Omental fat pad (tissue), 4 donors: ENCODE measurements at places on chromosomes 12 and 14.

GRCh38 chr12:80242321-80242720 is 143.0 kb downstream of the OTOGL start:
- no peak for DNase-seq

DNA sequence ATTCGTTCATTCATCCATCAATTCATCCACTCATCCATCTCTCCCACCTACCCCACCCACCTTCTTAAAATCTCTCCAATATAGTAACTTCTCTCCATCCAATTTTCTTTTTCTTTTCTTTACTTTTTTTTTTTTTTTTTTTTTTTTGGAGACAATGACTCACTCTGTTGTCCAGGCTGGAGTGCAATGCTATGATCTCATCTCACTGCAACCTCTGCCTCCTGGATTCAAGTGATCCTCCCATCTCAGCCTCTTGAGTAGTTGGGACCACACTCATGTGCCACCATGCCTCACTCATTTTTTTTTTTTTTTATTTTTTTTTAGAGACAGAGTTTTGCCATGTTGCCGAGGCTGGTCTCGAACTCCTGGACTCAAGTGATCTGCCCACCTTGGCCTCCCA is 118.4 kb downstream of the SUDS3 start:
- no peak for DNase-seq

- no peak for DNase-seq
Measured at GRCh38 chr14:59836116-59836515, 34.5 kb downstream of the RTN1 start.

- no peak for DNase-seq
Measured at GRCh38 chr14:105830171-105830570, 303.8 kb downstream of the TMEM121 start.

DNA sequence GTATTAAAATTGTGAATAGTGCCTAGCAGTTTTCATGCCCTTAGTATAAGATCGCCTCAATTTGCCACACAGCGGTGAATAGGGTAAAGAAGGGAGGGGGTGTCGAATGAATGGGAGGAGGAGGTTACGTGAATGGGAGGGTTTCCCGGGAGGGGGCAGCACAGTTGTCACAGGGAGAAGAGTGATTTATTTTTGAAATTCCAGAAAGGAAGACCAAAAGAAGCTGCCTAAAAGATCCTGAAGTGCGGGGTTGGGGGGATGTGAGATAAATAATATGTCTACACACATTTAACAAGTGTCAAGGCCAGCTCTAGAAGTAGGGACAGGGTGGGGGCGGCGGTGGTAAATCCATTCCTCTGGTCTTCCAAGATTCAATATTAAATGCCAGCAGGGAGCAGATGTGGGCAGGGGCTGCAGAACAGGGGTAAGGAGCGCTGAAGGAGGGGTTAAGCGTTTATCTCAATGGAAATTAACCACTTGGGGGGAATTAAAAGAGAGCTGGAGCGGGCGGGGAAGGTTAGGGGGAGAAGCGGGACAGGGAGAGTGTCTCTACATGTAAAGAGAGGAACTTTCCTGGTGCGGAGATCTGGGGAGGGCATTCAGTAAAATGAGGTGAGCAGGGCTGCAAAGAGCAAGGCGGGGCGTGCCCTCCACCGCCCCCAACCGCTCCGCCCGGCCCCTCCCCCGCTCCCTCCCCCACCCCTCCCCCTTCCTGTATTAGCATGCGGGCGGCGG is 867 bp downstream of the C12orf42 start:
- no peak for DNase-seq

GRCh38 chr14:97458255-97458654 is 661.1 kb downstream of the VRK1 start:
- DNase-seq: no peak

DNA sequence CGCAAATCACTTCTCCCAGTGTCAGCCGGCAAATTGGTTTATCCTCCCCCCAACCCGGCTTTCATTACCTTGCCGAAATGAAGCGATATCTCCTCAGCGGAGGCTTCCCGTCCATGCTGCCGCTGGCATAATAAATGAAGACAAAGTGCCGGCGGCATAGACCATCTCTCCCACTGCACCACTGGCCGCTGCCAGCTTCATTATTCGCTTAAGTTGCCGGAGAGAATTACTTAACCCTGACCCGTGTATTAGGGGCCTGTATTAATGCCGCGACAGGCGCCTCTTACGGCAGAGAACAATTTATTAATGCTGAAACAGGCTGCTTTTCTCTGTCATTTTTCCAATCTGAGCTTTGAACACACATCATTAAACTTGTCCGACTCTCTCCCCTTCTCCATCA is 17.5 kb upstream of the GPATCH2L start:
- DNase-seq: no peak

GRCh38 chr12:125014526-125014925 is 21.1 kb downstream of the BRI3BP start:
- DNase-seq: no peak

DNA sequence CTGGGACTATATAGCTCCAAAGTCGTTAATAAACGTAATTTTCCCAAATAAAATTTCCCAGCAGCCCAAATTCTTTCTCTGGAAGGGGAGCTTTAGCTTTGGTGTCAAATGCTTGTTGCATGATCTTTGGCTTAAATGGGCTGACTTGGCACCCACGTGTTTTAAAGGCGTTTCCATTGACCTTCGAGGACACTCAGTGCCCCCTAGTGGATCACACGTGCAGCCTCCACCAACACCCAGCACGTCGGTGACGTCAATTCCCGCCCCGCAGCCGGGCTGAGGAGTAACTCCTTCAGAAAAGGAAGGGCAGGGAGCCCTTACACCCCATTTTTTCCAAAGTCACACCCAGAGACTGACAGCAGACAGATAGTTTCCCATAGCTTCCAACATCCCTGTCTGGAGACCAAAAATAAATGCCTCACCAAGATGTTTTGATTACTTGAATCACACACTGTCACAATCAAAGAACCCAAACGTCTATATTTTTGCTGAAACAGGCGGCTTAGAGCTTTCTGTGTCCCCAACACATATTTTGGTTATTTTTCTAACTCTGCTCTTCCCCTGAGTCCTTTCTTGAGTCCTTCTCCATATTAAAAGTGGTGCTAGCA is 707.9 kb downstream of the AACS start:
- DNase-seq: no peak

DNA sequence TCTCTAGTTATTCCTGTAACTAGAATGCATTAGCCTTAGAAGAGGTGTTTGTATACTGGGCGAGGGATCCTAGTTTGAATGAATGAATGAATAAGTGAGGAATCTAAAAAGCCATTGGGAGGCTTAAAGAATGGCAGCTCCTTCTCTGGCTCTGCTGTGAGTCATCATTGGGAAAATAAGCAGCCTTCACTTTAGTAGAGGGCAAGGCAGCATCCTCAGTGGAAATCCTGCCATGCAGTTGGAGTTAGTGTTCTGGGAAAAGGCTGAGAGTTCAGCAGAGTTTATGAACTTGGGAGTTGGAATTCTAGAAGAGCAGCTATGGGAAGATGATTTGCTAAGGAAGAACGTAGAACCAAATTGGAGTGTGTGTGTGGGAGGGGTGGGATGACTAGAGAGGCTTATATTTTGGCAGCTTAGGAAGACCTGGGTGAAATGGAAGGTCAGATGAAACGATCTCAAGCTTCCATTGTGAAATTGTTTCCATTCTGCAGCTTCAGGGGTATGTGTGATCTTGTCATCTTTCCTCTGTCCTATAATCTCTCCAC is 120.8 kb downstream of the PTCSC3 start:
- DNase-seq: no peak

DNA sequence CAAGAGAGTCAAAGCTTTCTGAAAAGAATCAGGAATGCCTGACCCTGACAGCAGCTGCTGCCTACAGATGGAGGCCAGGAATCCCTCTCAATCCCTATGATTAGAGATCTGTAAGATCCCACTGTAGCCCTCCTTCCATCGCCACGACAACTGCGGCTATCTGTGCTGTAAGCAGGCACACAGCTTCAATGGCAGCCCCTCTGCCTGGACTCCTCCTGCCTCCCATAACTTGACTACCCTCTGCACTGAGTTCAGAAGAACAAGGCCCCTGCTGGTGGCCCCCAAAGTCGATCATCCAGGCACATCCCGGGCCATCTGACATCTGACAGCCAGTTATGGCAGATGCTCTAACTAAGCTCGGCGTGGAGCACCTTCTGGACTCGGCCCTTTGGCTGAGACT is 2.9 kb downstream of the CLMN start:
- no peak for DNase-seq

GRCh38 chr12:26833743-26834490 is 923 bp upstream of the ITPR2 start:
- no peak for DNase-seq

DNA sequence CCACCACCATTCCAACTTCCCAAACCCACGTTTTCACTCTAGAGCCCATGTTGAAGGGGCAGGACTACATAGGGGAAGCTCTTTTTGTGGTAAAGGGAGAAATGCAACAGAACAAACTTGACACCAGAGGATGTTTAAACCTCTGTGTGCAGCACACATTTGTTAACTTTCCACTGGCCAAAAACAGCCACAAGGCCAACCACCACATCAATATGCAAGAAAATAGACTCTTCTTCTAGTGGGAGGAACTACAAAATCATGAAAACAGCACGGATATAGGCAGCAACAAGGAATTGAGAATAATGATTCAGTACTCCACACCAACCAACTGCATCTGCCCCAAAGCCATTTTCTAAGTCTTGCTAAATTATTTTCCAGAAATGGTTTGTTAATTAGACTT is 66.3 kb upstream of the CEP83 start:
- no peak for DNase-seq

DNA sequence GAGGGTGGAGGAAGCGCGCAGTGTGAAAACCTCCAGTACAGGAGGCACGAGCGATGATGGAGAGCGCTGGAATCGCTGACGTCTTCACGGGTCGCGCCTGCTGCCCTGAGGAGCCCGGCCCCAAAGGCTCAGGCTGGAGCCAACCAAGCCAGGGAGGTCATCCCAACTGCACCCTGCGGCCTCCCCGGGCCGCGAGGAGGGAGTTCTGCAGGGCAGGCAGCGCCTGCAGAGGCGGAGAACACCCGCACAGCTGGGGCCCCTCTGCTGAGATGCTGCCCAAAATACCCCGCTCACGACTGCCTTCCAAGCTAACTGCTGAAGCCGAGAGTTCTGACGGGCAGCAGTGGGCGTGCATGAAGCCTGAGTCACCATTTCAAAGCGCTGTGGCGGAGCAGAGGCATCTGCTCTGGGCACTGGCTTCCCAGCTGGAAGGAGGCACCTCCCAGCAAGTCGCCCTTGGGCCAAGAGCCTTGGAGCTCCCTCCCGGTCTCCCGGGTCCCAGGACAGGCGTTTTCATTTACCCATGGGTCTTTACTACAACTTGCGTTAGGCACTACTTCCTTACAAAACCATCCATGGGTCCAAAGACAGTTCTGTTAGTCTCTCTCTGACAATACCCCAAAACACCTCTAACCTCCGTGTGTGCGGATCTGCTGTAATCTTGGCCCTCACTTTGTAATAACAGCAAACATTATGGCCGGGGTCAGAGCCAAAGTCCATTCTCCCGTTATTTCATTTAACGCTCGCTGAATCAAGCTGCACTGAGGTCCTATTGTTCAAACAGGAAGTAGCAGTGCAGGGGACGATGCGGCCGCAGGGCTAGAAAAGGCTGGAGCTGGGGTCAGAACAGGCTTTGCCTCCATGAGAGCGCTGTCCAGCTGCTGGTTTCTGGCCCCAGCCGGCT is 60.1 kb upstream of the RIMBP2 start:
- no peak for DNase-seq

- peak; percentile 26 for DNase-seq
Measured at GRCh38 chr12:118060301-118061010, 523 bp downstream of the WSB2 start.

GRCh38 chr12:15701631-15702156 is 87.5 kb downstream of the EPS8 start:
- no peak for DNase-seq

DNA sequence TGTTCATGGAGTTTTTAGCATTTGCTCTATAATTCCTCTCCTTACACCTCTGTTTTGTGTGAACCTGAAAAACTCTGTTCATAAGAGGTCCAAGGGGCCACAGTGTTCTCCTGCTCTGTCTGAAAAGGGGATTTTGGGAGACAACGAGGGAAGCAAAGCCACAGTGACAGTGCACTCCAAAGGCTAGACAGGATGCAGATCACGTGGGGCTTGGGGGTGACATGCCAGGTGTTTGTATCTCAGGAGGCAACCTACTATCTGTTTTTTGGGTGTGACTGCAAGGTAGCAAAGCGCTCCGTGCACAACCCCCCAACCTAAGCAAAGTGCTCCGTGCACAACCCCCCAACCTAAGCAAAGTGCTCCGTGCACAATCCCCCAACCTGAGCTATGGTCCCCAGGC is 5.1 kb upstream of the CHD4 start:
- no peak for DNase-seq

DNA sequence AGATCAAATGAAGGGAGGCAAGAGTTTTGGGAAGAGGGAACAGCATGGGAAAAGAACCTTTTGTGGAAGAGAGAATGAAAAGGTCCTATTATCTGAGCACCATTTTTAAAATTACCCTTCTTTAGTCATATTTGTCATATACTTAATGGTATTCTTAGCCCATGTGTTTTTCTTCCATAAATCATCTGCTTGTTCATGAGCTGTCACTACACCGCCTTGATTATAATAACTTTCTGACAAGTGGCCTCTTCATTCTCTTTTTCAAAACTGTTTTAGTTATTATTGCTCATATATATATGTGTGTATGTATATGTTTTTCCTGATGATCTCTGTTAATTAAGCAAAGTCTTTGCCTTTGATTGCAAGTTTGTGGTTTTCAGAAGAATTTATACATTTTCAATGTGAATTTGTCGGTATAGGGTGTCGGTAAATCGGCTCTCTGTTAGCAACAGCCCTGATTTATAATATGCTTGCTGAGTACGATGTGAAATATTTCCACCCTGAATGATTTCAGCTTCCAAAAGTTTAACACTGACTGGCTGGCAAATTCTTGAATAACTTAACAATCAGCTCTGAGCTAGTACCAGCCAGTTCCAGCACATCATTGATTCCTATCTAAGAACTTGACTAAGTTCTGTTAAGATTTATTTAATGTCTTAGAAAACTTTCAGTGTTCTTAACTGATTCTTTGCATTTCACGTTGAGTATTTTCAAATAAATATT is 49.2 kb downstream of the GUCY2C start:
- no peak for DNase-seq
